ENCODE measurements at places on chromosomes 13 and 19. TPM values are rescaled to one million over a fixed set of nuclear protein-coding genes. Genes with fewer than 3 reads are reported as not detected.

Gene PLPP2
- 29.6 TPM for total RNA-seq

Gene CERS1
- 19.0 TPM for total RNA-seq

Gene C19orf38
- 1.1 TPM for total RNA-seq

Gene KLF5
- 80.1 TPM for total RNA-seq

Gene SHISA2
- total RNA-seq, result not detected

GRCh38 chr19:51342631-51343569 lies 961 bp upstream of the VSIG10L start:
- DNase-seq, result no peak

GRCh38 chr13:21538280-21538679 lies 65.7 kb downstream of the MICU2 start:
- no peak for DNase-seq

- no peak for DNase-seq
Measured at GRCh38 chr19:18226956-18227780, 930 bp upstream of the PDE4C start.

GRCh38 chr19:4493104-4493928 lies 21.2 kb downstream of the HDGFL2 start:
- no peak for DNase-seq

- DNase-seq, result no peak
Measured at GRCh38 chr19:18415178-18415867, 3.9 kb upstream of the SSBP4 start.

DNA sequence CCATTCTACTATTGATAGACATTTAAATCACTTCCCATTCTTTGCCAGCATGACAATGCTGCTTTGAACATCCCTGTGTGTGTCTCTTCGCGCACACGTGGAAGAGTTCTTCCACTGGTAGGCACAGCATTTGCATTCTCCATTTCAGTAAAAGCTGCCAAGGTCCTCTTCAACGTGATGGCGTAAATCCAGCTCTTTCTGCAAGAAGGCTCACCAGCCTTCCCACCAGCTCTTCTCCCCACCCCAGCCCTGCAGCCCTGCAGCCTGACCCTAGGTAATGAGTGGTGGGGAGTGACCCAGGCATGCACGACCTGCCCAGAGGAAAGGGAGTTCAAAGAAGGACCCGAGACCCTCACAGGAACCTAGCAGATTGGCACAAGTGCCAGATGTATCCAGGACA lies 31.7 kb upstream of the FFAR2 start:
- no peak for DNase-seq

- DNase-seq, result no peak
Measured at GRCh38 chr19:5825178-5825577, 14.3 kb downstream of the FUT6 start.

GRCh38 chr19:54462047-54462654 lies 1.4 kb downstream of the LENG9 start:
- DNase-seq, result no peak

- DNase-seq, result no peak
Measured at GRCh38 chr13:112820318-112820717, 130.5 kb downstream of the ATP11A start.

All from Caco-2 (cell line).